ENCODE measurements at places on chromosomes 2 and 18.

- no peak for DNase-seq
These were observed 251.5 kb upstream of the NXPH2 start for GRCh38 chr2:139031722-139032121.

DNA sequence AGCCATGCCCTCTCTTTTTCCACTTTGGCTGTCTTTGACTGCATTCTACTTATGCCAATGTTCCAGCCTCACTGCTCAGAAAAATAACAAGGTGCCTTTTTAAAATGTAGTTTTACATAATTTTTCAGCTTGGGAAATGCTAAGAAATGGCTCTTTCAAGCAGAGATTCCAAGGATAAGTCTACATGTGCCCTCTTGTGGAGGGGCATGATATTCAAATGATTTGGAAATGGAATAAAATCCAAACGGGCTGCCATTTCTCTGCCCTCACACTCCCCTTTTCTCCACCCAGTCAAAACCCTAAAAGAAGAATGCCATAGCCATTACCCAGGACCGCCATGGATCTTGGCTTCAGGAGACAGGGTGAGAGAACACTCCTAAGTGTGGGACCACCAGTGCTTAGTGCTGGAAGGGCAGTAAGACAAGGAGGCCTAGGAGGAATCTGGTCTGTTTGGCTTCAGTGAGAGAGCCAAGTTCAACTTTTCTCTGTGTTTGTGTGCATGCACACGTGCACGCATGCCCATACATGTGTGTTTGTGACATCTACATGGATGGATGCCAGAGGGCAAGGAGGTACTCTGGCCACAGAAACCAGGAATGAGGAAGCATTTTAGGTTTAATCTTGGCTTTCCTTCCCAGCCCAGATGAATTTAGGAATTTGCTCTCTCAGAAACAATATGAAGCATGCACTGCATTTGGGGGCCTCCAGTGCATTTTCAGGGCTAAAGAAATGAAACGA is 174.0 kb upstream of the SLC14A2 start:
- DNase-seq, result no peak

GRCh38 chr2:7243276-7243675 is 326.1 kb downstream of the RNF144A start:
- no peak for DNase-seq

DNA sequence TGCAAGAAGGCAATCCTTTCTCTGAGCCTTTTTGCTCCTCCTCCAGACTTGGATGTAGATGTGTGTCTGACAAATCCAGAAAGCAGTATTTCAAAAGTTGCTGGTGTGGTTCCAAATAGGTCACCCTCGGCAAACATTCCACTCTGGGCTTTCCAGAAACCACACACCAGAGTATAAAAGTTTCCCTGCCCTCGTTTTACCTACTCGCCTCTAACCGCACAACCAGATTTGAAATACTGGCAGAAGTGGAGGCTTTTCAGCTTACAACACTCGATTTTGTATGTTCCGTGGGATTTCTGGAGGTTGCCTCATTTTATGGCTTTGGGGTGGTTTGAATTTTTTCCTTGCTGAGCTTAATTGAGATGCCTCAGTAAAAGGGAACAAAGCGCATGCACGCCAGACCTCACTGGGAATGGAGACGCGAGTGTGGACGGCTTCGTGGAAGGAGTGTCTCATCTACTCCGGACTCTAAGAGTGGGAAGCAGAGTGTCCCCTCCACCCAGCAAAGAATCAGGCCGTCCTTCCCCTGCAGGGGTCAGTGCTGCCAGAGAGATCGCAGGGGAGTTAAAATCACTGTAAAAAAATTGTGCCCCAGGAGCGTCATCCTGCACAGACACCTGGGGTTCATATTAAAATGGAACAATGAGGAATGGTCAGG is 44.0 kb upstream of the RPL31 start:
- no peak for DNase-seq

DNA sequence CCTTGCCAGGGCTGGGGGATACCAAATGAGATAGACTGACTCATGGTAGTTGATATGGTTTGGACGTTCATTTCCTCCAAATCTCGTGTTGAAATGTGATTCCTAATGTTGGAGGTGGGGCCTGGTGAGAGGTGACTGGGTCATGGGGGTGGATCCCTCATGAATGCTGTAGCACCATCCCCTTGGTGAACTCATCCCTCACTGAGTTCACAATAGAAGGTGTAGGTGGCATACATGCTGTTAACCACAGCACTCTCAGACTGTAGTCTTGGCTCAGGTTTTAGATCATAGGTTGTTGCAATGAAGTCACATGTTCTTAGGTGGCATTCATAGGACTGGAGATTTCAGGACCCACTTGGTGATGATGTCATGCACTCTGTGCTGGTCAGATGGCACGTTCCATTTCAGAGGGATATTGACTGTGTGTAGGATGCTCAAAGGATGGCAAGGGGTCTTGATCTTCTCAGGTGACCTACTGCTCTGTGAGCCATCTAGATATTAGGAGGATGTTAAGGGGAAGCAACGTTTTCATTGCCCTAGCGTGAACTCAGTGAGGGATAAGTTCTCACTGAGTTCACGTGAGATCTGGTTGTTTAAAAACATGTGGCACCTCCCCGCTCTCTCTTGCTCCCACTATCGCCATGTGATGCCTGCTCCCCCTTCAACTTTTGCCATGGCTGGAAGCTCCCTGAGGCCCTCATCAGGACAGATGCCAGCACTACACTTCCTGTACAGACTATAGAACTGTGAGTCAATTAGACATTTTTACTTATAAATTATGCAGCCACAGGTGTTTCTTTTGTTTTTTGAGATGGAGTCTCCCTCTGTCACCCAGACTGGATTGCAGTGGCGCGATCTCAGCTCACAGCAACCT is 73.8 kb upstream of the ACAA2 start:
- no peak for DNase-seq

- no peak for DNase-seq
These were observed 49.3 kb downstream of the ST3GAL5 start for GRCh38 chr2:85839461-85839860.

- no peak for DNase-seq
These were observed 837 bp upstream of the ACSL3 start for GRCh38 chr2:222859786-222860612.

GRCh38 chr2:223104336-223105132 is 52.5 kb downstream of the KCNE4 start:
- DNase-seq, result no peak

- DNase-seq, result no peak
These were observed 214.5 kb downstream of the ZBTB7C start for GRCh38 chr18:48194591-48195181.

Data from activated CD4-positive, alpha-beta T cell treated with anti-CD3 and anti-CD28 coated beads for 24 hours (primary cell).